ENCODE measurements at places on chromosomes 7 and 10.

DNA sequence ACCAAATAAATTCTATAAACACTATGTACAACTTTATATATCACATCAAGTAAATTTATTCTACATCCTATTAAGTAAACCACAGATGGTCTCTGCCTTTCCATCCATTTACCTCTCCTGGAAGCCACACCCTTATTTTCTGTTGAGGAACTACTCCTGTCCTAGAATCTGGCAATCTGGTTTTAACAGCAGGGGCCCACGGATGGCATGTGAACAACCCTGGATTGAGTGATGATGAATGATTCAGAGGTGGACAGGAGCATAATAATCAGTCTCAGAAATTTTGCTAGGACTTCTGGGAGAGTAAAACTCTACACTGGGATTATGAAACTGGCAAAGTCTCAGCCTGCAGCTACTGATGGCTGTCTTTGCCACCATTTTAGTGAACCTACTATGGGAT, 54.1 kb downstream of the CDK6 start:
- DNase-seq, result no peak

DNA sequence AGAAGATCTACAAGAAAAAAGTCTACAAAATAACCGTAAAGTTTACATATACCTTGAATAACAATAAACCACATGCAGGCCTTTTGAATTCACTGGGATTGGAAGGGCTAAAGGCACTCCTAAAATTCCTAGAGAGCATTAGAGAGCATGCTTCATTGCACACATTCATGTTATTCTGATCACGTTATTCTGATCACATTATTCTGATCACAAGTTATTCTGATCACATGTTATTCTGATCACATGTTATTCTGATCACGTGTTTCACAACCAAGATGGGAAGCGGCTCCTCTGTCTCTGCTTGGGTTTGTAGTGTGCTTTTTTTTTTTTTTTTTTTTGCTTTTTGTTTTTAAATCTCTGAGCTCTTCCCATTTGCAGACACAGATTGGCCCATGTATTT, 20.5 kb downstream of the ADARB2 start:
- no peak for DNase-seq

DNA sequence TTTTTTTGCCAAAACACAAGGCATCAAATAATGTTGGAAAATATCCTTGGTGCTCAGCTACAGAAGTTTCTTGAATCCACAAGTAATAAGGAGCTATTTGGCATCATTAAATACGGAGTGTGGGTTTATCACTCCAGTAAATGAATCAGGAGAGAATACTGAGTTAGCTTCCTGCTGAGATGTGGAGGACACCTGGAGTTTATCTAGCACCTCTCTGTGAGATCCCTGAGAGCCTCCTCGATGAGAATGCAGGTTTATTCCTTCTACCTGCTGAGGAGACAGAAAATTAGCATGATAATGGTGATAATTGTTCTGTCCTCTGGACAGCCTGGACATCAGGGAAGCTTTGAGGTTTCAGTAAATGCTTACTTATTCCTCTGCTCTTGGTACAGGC, 40.5 kb downstream of the NRG3 start:
- no peak for DNase-seq

DNA sequence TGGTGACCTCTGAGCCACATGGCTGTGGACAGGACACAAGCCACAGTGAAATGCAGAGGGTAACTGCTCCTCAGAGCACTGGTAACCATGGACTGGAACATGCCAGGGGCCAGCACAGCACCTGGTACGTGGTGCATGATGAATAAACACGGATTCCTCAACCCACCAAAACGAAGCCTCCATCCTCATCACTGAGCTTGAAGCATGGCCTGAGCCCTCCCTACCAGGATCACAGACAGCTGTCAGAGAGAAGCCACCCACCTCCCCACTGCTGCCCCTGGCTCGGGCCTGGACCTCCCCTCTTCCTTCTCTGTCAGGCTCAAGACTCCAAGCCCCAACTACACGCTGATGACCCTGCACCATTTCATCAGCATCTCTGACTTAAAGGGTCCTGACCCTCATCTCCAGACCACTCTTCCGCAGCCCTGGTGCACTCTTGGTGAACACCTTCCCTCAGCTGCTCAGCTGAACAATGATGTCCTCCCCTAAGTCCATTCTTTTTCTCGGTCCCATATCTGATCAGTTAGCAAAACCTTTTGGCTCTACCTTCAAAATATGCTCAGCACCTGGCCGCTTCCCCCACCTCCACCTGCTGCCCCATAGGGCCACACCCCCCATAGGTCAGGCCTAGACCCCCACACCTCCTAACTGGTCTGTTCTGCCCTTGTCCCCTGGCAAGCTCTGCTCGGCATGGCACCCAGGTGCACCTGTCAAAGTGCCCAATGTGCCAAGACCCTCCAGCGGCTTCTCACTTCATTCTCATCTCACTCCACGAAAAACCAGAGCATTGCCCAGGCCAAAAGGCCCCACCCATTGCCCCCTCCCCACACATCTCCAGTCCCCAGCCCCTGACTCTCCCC, 141.1 kb downstream of the MAPK8 start:
- no peak for DNase-seq

- DNase-seq, result no peak
Observed at GRCh38 chr10:43212043-43212721, 54.7 kb downstream of the RASGEF1A start.

GRCh38 chr10:6426317-6426716, 153.8 kb downstream of the PRKCQ start:
- DNase-seq, result no peak

Measured in stimulated activated CD4-positive, alpha-beta T cell treated with anti-CD3 and anti-CD28 coated beads, Interleukin-12 subunit alpha, Interleukin-12 subunit beta, amount 100 ng/mL, for 24 hours (primary cell).